NCI-H774 (cell line): ENCODE measurements at places on chromosomes 5 and 9.

GRCh38 chr5:82074950-82075349 lies 103.1 kb downstream of the ATG10 start:
- no peak for DNase-seq

- DNase-seq: no peak
These were observed 18.6 kb upstream of the AGXT2 start for GRCh38 chr5:35066260-35066795.

- DNase-seq: no peak
These were observed 363.0 kb upstream of the RIOK2 start for GRCh38 chr5:97545886-97546535.

DNA sequence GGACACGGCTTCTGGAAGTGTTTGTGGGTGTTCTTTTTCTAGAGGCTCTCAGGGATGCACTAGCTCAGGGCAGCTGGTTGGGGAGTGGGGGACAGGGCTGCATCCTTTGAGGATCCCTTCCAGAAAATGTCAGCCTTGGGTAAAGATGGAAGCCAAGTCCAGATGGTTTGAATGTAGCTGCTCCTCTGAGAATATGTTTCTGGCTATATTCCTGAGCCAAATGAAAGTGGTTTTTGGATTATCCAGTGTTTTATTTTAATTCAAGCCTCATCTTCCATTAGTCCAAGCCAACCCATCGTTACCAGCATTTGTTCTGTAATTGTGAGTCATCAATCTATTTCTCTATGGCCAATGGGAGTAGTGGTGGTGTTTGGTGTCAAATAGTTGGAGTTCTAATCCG lies 70.4 kb downstream of the SPRY4 start:
- no peak for DNase-seq

DNA sequence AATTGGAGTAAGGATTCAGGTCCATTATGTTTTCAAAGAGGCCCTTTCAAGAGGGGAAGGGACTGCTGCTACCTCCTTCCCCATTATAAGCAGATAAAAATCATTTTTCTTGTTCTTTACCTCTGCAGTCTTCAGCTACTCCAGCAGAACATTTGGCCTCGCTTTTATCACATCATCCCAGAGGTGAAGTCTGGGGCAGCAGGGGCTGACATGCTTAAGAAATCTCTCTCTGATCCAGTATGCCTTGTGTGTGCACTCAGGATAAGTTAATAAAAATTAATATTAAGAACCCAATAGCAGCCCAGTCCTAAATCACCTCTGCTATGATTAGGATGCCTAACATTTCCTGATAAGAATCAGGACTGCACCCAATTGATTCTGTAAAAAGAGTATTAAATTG lies 306.9 kb upstream of the NREP start:
- DNase-seq: no peak

DNA sequence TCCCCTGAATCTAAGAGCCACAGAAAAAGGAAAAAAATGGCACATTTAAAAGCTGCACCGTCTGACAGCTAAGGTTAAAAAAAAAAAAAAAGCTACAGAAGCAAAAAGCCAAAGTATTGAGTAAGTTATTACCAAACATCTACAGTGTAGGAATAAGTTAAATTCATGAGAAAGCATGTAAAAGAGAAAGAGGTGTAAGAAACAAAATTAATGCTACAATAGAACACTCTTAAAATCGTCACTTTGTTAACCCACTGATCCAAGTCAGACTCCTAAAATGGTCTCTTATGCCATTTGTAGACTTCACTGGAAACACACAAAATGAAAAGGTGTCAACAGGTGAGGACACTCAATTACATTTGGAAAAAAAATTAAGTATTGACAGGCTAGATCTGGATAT lies 120.2 kb downstream of the SSBP2 start:
- DNase-seq: no peak

- DNase-seq: no peak
These were observed 269.6 kb downstream of the PBX3 start for GRCh38 chr9:126016579-126017290.

DNA sequence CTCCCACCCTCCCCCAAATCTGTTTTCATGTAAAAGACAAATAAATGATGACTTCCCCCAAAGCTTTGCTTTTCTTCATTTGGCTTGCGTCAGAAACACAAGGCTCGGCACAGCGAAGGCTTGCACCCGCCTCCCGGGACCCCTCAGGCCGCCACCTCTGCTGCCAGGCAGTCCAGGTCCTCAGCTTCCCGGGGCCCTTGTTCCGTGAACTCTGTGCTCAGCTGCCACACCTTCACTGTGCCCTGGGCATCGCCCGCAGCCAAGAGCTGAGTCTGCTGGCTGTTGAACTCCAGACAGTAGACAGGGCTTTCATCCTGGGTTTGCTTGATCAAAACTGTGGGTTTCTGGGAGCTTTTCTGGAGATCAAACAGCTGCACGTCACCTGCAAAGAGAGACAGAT lies 23.0 kb downstream of the DYNC2I2 start:
- DNase-seq: no peak

GRCh38 chr9:16275795-16276624 lies 594.5 kb downstream of the BNC2 start:
- no peak for DNase-seq

- DNase-seq: peak; percentile 44
These were observed 73.4 kb downstream of the ANGPTL2 start for GRCh38 chr9:127049044-127049443.

- DNase-seq: no peak
These were observed 57.6 kb downstream of the PTTG1 start for GRCh38 chr5:160479220-160479619.

GRCh38 chr5:26569241-26569928 lies 469.0 kb downstream of the CDH9 start:
- no peak for DNase-seq

DNA sequence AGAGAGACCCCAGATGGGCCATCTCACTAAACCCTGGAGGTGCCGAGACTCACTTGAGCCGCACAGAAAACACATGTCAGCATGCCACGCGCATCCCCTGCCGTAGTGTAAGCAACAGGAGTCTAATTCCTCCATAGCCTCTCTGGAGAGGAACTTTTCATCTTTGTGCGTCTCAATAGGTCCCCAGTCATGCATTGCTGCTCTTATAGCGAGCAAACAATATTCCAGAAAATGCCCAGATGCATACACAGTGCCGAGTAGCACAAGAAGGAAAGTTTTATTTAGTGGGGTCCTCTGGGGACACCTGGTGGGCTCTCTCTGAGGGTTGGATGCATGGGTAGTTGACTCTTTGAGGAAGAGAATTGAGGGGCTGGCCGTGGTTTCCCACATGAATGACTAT lies 97.9 kb upstream of the DAP start:
- DNase-seq: no peak

DNA sequence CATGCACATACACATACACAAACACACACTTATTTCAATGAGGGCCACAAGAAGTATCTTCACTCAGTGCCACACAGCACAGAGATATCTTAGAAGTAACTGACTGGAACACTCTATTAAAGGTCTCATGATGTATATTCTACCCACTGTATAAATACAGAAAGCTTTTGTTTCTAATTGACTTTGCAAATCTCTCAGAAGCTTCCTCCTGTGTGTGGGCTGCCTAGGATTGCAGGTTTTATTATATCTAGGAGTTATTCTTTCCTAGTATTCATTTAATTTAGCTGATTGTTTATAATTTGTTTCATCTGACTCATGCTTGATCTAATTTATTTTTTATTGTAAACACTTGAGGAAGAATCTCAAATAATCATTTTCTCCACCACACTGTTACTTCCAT lies 262.4 kb upstream of the ACTBL2 start:
- DNase-seq: no peak

DNA sequence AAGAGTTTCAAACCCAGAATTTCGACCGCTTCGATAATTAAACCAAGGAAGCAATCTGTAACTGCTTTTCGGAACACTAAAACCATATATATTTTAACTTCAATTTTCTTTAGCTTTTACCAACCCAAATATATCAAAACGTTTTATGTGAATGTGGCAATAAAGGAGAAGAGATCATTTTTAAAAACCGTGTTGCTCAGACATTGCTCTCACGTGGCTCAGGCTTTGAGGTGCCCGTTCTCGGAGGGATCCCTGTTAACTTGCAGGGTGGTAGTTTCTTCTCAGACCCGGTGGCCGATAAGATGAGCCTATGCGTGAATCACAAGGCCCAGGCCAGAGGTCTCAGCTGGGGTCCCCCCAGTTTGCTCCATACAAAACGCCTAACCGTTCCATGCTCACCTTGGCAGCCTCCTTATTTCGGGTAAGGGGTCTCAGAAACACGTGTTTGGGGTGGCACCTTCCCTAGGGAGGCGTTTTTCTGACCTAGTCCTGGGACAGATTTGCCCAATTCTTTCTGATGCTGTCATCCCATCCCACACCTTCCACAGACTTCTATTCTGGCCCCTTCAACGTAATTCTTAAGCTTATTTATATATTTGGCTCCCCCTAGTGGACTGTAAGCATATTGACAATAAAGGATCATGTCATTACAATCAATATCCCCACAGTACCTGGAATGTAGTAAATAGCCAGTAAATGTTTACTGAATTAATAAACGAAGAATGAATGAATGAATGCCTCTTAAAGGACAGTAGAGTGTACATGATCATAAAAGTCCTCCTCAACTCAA lies 48.1 kb downstream of the THBS4 start:
- DNase-seq: peak; percentile 52

- DNase-seq: no peak
These were observed 92.5 kb upstream of the DNAH5 start for GRCh38 chr5:14036947-14037346.

GRCh38 chr5:96942911-96943310 lies 7.0 kb downstream of the LNPEP start:
- no peak for DNase-seq

GRCh38 chr9:86867804-86868313 lies 79.4 kb downstream of the GAS1 start:
- no peak for DNase-seq

GRCh38 chr9:72871685-72872084 lies 81.2 kb downstream of the ALDH1A1 start:
- no peak for DNase-seq

GRCh38 chr5:174573221-174573994 lies 151.0 kb upstream of the MSX2 start:
- no peak for DNase-seq

GRCh38 chr9:137975527-137975913 lies 97.9 kb downstream of the CACNA1B start:
- DNase-seq: no peak

GRCh38 chr5:136166909-136167308 lies 26.1 kb downstream of the SMIM32 start:
- no peak for DNase-seq

DNA sequence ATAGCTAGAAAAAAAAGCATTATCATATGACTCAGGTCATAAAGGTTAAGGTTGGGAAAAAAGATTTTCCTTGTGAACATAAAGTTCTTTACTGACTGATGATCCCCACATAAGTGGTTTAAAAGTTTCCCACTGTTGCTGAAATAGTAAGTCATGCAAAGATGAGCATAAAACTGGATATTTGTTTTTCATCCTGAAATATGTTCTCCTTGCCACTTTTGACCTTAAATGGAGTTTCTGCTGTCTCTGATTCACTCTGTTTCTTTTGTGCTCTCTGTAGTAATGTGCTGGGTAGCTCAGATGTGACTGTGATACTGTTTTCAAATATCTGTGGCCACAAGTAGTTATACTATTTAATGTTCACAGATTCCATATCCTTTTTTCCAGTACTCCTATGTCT lies 162.5 kb upstream of the GAS1 start:
- no peak for DNase-seq

DNA sequence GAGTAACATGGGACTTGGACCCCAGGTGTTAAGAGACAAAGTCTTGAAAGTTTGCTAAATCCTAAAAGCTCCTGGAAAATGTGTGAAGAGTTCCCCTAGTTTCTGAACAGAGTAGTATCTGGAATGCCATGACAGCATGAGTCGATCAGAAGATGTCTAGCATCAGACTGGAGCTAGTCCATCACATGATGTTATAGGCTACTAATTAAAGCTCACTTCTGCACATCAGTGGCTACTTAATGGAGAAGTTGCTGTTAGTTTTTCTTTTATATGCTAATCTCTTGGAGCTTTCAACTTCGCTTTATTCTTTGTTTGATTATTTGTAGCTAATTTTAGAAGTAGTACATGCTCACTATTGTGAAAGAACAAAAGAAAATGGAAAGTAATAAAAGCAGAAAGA lies 471.3 kb upstream of the KLF4 start:
- DNase-seq: no peak

DNA sequence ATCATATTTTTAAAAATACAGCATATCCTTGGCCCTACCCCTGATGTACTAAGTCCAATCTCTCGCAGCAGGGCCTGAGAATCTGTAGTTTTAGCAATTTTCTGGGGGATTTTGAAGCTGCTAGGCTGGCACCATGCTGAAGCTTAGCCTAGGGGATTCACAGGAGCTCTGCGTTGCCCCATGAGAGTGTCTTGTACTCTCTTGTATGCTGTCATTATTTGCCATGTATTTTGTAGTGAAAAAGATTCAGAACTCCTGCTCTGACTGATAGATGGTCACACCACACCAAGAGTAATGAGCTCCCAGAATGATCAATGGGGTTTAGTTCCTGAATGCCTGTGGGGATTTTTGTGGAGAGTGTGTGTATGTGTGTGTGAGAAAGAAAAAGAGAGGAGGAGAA lies 20.7 kb upstream of the TRMT10B start:
- DNase-seq: no peak

- no peak for DNase-seq
These were observed 1356.8 kb upstream of the ACO1 start for GRCh38 chr9:31027678-31028077.

DNA sequence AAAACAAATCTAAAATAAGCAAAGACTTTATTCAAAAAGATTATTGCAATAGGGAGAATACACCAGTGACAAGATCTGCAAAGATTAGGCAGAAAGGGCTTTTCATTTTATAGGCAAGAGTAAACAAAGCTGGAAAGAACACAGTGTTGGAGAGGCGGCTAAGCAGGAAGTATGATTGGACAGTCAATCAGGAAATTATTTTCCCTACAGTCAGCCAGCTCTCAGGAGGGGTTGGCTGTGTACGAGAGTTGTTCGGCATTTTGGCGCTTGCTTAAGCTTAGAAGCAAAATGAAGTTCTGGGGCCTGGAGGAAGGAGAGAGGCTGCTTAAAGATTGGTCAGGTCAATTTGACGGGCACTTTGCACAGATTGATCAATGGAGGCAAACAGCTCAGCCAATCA lies 1030.5 kb downstream of the TLE4 start:
- no peak for DNase-seq

DNA sequence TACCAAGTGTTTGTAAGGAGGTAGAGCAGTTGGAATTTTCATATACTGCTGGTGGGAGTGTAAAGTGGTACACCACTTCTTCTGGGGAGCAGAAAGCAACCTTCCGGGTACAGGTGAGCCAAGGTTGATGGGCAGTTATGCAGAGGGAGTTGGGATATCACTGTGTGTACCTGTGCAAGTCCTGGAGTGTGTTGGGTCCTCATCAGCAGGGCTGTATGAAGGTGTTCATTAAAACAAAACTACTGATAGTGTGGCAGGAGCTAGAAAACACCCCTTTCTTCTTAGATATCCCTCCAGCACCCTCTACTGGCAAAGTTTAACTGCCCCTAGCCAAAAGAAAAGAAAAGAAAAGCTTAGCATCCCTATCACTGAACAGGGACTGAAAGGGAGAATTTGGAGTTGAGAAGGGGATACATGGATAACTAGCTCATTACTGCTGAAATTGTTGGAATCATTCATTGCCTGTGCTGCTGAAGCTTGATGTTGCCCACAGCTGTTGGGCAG lies 10.7 kb downstream of the MARCHF6 start:
- DNase-seq: no peak

- DNase-seq: no peak
These were observed 17.8 kb downstream of the PHF2 start for GRCh38 chr9:93594041-93594756.
